ENCODE measurements at places on chromosomes 12 and 14. TPM values are rescaled to one million over a fixed set of nuclear protein-coding genes. Genes with fewer than 3 reads are reported as not detected.
A peak's percentile ranks its signal among the peaks of the same experiment; 100 is the strongest.

GRCh38 chr14:89391123-89391522 lies 25.9 kb downstream of the FOXN3 start:
- no peaks in the 10 kb centered on the region for H3K27me3 ChIP-seq
- H3K36me3 ChIP-seq: peaks cover 2% of the 10 kb centered on the region
- H3K27ac ChIP-seq: no peak overlapping the region

Gene WASHC3
- 52.8 TPM for total RNA-seq

Gene DBX2
- not detected for total RNA-seq

DNA sequence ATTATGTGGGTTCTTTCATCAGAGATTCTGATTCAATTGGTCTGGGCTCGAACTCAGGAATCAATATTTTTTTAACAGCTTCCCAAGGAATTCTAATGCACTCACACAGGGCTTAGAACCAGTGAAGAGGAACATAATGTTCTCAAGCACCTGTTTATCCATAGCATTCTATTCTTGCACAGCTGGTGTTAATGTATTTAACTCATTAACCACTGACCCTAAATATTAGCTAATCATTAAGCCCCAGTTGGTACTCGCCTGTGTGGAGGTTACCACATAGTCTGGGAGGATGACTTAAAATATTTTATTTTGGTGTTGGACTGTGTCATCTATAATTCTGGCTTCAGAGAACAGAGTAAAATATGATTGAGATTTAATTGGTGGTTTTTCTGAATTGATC lies 45.3 kb downstream of the LRP6 start:
- DNase-seq: no peak
- H3K27ac ChIP-seq: no peak overlapping the region
- no peaks in the 10 kb centered on the region for H3K4me1 ChIP-seq
- no peak overlapping the region for H3K4me3 ChIP-seq
- no peaks in the 10 kb centered on the region for H3K27me3 ChIP-seq

GRCh38 chr14:64705381-64706118 lies 1.3 kb downstream of the PLEKHG3 start:
- peak overlapping the region; percentile 38 for H3K4me3 ChIP-seq
- H3K4me1 ChIP-seq: peaks cover 51% of the 10 kb centered on the region
- peak; percentile 25 for DNase-seq
- no peak overlapping the region for H3K27ac ChIP-seq
- peaks cover 43% of the 10 kb centered on the region for H3K27me3 ChIP-seq

Gene HSPB8
- total RNA-seq: not detected

DNA sequence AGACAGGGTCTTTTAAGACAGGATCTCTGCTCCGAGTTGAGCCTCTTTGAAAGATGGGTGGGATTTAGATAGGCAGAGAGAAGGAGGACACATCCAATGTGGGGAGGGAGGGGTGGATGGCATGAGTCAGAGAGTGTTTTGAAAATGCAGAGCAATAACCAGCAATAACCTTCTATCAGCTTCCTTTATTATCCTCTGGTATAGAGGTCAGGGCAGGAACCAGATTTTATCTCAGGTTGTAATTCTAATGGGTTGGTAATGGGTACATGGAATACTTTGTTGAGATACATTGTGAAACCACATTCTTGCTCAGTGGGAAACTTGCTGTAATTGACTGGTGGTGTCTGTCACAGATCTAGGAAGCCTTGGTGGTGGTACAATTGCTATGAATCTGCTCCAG lies 37.6 kb upstream of the CCDC63 start:
- no peaks in the 10 kb centered on the region for H3K36me3 ChIP-seq
- no peaks in the 10 kb centered on the region for H3K4me1 ChIP-seq
- DNase-seq: no peak
- H3K27me3 ChIP-seq: peaks cover 6% of the 10 kb centered on the region
- H3K27ac ChIP-seq: no peak overlapping the region

Gene FOS
- 103 TPM for total RNA-seq

Gene SSTR1
- total RNA-seq: not detected

DNA sequence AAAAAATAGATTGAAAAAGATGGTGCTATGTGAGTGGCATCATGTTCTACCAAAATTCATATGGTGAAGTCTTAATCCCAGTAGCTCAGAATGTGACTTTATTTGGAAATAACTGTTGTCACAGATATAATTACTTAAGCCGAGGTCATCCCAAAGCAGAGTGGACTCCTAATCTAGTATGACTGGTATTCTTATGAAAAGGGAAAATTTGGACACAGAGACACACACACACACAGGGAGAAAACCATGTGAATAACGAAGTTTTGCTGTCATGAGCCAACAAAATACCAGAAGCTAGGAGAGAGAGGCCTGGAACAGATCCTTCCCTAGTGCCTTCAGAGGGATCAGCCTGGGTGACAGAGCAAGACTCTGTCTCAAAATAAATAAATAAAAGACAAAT lies 62.6 kb downstream of the FAR2 start:
- no peaks in the 10 kb centered on the region for H3K27me3 ChIP-seq
- H3K4me1 ChIP-seq: no peaks in the 10 kb centered on the region
- H3K4me3 ChIP-seq: no peak overlapping the region
- DNase-seq: no peak
- no peaks in the 10 kb centered on the region for H3K36me3 ChIP-seq

GRCh38 chr12:6372403-6373003 lies 2.9 kb downstream of the SCNN1A start:
- peaks cover 8% of the 10 kb centered on the region for H3K4me1 ChIP-seq
- H3K27ac ChIP-seq: no peak overlapping the region
- DNase-seq: no peak

Gene TRPV4
- total RNA-seq: not detected

- peaks cover 20% of the 10 kb centered on the region for H3K4me1 ChIP-seq
- H3K27me3 ChIP-seq: no peaks in the 10 kb centered on the region
- H3K36me3 ChIP-seq: peaks cover 2% of the 10 kb centered on the region
- no peak overlapping the region for H3K4me3 ChIP-seq
Measured at GRCh38 chr14:76811561-76811960, 1.1 kb downstream of the ANGEL1 start.

DNA sequence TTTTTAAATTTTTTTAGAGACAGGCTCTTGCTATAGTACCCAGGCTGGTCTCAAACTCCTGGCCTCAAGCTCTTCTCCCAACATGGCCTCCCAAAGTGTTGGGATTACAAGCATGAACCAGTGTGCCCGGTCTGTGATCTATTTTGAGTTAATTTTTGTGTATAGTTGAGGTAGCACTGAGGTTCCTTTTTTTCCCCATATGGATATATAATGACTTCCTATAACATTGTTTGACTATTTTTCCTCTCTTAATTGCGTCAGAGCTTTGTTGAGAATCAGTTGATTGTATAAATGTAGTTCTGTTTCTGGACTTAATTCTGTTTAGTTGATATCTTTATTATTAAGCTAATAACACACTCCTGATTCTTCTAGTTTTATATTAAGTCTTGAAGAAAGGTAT lies 8.6 kb upstream of the M6PR start:
- H3K36me3 ChIP-seq: no peaks in the 10 kb centered on the region
- no peaks in the 10 kb centered on the region for H3K27me3 ChIP-seq
- no peak overlapping the region for H3K27ac ChIP-seq
- no peaks in the 10 kb centered on the region for H3K4me1 ChIP-seq

Gene C12orf54
- total RNA-seq: not detected

DNA sequence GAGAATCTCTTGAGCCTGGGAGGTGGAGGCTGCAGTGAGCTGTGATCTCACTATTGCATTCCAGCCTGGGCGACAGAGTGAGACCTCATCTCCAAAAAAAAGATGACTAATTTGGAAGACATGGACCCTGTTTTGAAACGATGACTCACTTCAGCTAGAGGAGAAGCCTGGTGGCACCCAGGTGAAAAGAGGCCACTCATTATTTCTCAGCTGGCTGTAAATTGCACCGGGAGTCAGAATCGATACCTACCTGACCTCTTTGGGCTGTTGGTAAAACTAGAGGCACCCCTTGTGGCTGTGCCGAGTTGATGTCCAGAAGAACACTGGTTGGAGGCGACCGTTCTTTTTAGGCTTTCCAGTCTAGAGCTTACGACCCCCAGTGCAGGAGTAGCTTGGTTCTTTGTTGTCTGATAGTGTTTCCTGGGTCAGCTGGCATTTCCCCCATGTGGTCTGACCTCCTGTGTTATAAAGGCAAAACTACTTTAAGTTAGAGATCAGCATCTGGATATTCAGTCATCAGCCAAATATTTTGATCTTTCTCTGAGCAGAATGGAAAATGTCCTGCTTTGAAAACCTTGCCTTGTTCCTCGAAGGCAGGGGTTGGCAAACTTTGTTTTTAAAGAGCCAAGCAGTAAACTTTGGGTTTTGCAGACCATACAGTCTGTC lies 93.2 kb downstream of the CHST11 start:
- H3K4me1 ChIP-seq: peaks cover 83% of the 10 kb centered on the region
- H3K36me3 ChIP-seq: peaks cover 4% of the 10 kb centered on the region
- DNase-seq: no peak
- no peak overlapping the region for H3K27ac ChIP-seq
- H3K27me3 ChIP-seq: no peaks in the 10 kb centered on the region

DNA sequence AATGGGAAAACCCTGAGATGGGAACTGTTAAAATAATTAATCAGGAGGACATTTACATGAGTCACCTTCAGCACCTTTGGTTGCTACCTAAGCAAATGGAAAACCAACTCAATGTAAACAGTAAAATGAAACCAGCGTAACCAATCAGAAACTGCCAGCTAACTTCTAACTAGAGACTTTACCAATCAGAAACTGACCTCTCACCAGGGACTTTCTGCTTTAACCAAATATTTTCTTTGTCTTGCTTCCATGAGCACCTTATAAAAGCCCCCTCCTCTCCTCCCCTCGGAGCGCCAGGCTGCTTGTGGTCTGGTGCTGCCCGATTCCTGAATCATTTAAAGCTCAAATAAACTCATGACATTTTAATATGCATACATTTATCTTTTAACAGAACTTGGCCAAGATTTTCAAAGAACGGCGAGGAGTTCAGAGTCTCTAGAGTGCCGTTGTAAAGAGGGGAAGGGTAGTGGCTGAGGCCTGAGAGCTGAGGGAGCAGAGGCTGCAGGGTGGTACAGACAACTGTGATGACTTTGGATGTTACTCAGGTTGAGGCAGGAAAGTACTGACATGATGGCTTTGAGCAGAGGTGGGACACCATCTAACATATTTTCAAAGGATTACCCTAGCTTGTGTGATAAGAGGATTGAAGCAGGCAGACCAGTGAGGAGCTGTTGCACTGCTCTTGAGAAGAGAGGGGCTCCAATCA lies 183.6 kb downstream of the CRADD start:
- no peaks in the 10 kb centered on the region for H3K36me3 ChIP-seq
- H3K27me3 ChIP-seq: no peaks in the 10 kb centered on the region
- H3K27ac ChIP-seq: no peak overlapping the region
- H3K4me3 ChIP-seq: no peak overlapping the region
- DNase-seq: no peak

GRCh38 chr12:10153271-10154144 lies 18.4 kb downstream of the OLR1 start:
- peaks cover 14% of the 10 kb centered on the region for H3K4me1 ChIP-seq
- DNase-seq: peak; percentile 77
- peak overlapping the region; percentile 69 for H3K4me3 ChIP-seq
- H3K36me3 ChIP-seq: no peaks in the 10 kb centered on the region
- H3K27me3 ChIP-seq: peaks cover 16% of the 10 kb centered on the region
- H3K27ac ChIP-seq: no peak overlapping the region

Gene VRK1
- total RNA-seq: 35.3 TPM

GRCh38 chr12:45789025-45789424 lies 59.5 kb downstream of the ARID2 start:
- H3K27me3 ChIP-seq: no peaks in the 10 kb centered on the region
- no peak overlapping the region for H3K4me3 ChIP-seq
- peak; percentile 21 for DNase-seq

DNA sequence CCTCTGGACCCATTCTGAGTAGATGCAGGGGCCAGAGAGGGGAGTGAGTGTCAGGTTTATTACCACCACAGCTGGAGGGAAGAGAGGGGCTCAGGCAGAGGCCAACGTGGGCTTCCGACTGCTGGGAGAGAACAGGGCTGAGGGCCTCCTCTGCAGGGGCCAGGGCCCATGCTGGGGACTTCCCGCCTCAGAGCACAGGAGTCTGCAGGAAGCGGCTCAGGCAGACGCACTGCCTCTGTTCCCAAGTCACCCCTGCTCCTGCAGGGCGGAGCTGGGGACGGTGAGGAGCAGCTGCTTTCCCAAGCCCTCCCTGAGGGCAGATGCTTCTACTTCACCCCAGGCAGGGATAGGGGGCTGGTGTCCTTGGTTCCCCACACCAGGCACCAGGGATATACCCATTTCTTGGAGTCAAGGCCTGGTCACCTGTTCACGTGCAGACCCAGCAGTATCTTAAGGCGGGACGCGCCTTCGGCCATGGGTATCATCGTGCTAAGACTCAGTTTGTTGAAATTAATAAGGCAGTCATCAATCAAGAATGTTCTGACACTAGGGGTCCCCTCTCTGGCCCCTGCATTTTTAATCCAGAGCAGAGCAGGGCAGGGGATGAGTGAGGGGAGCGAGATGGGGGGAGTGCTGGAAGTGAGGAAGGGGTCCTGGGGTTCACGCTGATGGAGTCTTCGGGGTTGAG lies 100.0 kb downstream of the PIWIL1 start:
- H3K4me1 ChIP-seq: no peaks in the 10 kb centered on the region
- no peaks in the 10 kb centered on the region for H3K36me3 ChIP-seq
- no peaks in the 10 kb centered on the region for H3K27me3 ChIP-seq
- H3K27ac ChIP-seq: no peak overlapping the region

Gene LAG3
- not detected for total RNA-seq

DNA sequence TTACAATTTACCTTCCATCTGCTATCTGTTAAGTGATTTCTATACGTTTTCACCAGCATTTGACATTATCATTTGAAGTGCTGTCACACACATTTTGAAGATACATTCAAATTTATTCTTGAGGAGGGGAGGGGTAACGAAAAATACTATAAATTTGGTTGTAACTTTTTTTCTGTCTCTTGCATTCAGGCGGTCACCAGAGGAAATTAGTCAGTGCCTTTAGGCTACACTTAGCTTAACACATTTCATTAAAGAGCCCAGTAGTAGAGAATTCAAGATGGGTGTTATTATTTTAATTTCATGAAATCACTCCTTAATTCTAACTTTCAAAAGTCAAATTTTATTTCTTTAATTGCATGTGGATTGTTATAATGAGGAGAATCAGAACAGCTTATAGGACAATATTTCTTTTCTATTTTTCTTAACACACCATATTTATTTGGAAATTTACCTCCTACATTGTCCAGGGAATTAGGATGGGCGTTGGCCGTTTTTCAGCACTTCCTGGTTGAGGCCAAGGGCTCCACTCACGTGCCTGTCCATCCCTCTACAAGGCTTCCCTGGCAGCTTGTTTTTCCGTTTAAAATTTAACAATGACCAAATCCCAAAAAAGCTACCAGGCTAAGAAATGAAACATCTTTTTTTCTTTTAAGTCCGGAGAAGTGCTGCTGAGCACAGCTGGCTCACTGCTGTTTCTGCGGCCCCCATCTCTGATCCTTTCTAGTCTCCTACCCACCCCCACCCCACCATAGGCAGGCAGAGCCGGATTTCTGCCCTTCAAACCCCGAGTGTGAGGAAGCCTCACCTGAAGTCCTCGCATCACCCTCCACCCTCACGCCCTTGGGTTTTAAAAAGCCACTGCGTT lies 1.1 kb upstream of the FAR2 start:
- peaks cover 28% of the 10 kb centered on the region for H3K4me1 ChIP-seq
- H3K27ac ChIP-seq: no peak overlapping the region
- no peaks in the 10 kb centered on the region for H3K36me3 ChIP-seq

All from B cell (primary cell).